Activated CD4-positive, alpha-beta T cell treated with anti-CD3 and anti-CD28 coated beads, Interleukin-2, amount 50 U/mL, for 24 hours (primary cell): ENCODE measurements at places on chromosomes 2 and 18.

DNA sequence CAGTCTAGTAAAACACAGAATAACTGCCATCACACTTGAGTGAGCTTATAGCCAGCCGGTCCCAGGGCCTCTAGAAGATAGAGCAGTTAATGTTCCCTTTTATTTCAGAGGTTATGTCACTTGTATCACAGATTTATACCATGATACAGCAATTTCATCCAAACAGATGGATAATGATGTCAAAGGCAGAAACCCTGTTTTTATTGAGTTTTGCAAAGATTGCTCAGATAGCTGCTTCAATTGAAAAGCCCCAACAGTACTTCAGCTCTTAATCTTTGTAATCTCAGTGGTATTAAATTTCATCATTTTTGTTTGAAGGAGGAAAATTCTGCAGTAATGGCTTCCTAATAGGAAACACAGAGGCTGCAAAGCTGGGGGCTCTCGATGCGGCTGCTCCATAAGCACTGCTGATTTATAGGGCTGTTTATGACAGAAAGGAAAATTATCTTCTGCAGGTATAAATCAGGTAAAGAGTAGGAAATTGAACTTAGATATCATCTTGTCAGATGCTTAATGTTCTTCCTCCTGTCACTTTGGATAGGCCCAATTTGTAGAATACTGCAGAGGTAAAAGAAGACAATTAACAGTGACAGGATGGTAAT, 112.3 kb downstream of the LNPK start:
- no peak for DNase-seq

- DNase-seq = no peak
These were observed 40.5 kb upstream of the AP1S3 start for GRCh38 chr2:223877721-223878410.

DNA sequence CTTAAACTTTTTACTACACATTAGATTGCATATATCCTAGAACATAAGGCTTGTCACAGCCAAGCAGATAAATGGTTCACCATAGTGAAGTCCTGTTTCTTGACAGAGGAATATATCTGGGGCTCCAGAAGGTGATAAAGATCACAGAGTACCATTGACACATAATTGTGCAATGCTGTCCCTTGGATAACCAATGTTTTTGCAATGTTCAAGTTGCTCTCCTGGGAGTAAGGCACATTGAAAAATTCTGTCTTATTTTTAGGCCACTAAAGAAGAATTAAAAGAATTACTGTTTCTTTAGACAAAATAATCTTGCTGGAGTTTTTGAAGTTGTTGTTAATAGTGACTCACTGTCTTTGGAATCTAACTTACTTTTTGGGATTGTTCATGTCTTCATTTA, 1132.8 kb downstream of the LRP1B start:
- no peak for DNase-seq

GRCh38 chr18:62389761-62390481, 64.8 kb downstream of the TNFRSF11A start:
- no peak for DNase-seq

DNA sequence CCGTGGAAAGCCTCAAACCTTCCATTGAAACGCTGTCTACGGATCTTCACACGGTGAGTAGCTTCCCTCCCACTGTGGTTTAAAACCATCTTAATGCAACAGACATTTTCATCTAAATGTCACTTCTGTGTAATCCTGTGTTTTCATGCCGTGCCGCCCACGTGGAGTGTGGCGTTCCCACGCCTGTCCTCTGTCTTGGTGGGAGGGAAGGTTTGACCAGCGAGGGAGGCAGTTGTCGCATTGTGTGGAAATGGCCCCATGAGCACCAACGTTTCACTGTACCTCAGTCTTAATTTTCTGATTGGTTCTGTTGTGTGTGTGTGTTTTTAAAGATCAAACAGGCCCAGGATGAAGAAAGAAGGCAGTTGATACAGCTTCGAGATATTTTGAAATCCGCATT, 88.6 kb downstream of the ITGB1BP1 start:
- no peak for DNase-seq

DNA sequence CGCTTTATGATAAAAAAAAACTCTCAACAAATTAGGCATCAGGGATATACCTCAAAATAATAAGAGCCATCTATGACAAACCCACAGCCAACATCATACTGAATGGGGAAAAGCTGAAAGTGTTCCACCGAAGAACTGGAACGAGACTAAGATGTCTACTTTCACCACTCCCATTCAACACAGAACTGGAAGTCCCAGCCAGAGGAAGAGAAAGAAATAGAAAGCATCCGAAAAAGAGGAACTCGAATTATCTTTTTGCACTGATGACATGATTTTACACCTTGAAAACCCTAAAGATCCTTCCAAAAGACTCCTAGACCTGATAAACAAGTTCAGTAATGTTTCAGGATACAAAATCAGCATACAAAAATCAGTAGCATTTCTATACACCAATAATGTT, 121.6 kb downstream of the ZRANB3 start:
- DNase-seq = no peak

- DNase-seq = no peak
These were observed 10.9 kb downstream of the MAT2A start for GRCh38 chr2:85549826-85550225.

DNA sequence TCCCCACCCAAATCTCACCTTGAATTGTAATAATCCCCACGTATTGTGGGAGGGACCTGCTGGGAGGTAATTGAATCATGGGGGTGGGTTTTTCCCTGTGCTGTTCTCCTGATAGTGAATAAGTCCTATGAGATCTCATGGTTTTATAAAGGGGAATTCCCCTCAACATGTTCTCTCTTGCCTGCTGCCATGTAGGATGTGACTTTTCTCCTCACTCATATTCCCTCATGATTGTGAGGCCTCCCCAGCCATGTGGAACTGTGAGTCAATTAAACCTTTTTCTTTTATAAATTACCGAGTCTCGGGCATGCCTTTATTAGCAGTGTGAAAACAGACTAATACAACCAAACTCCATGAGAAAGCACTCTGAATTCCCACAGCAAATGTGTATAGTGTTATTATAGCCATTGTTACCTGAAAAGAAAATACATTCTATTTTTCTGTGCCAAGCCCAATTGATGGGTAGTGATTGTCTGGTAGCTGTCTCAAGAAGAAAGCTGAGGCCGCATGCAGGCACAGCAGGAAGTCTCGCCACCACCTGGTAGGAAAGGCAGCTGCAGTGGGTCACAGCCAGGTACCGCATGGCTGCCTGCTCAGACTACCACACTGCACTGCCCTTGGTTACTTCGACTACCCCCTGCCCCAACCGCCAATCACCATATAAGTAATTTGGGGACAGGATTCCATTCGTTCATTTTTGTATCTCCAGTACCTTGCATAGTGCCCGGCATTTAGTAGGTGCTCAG, 10.3 kb upstream of the ZBTB7C start:
- no peak for DNase-seq
